Germinal center (tissue), 1 donor: ENCODE measurements at places on chromosomes 16 and 17.

DNA sequence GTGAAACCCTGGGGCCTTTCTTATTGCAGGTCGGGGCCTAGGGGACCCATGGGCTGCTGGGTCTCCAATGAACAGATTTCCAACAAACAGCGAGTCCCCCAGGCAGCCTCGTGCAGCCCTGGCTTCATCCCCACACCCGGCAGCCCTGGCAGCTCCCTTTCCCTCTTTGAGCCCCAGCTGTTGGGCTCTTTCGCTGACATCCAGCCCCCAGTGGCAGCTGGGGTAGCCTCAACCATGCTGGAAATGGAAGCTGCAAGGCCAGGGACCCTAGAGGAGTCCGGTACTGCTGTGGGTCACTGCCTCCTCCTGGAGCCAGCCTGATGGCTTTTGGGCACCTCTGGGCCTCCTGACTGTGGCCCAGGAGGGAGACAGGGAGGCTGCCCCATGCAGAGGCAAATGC lies 5.9 kb downstream of the RPUSD1 start:
- no peak for DNase-seq

GRCh38 chr17:6661464-6661848 lies 9.9 kb downstream of the C17orf100 start:
- DNase-seq: no peak

- DNase-seq: no peak
These were observed 56.5 kb downstream of the CYTH1 start for GRCh38 chr17:78725448-78726021.

GRCh38 chr16:66741169-66741900 lies 10.1 kb downstream of the DYNC1LI2 start:
- DNase-seq: no peak

- DNase-seq: no peak
These were observed 26.8 kb upstream of the ELAC2 start for GRCh38 chr17:13044572-13045065.

DNA sequence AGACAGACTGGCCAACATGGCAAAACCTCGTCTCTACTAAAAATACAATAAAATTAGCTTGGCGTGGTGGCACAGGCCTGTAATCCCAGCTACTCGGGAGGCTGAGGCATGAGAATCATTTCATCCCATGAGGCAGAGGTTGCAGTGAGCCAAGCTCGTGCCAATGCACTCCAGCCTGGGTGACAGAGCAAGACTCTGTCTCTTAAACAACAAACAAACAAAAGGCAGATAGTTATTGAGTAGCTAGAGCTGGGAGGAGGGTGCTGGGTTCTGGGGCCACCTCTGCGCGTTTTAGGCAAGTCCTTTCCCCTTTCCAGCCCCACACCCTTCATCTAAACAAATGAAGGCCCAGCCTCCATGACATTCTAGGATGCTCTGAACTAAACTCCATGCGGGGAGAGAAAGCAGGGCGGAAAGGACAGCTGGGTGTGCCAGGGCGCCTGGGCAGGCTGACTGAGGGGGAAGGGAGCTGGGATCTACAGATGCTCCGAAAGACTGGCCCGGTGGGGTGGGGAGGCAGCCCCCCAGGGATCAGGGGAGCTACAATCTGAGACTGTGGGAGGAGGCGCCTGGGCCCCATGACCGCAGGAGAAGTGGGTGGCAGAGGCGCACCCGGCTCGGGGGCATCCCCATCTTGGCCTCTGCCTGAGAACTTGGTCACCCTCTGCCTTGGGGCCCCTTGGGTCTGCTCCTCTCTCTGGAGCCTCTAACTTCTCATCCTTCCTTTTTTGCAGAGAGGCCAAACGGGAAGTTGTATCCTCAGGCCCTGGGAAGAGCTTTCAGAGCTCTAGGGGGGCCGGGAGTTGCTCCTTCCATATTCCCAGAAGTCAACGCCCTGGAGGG lies 910 bp downstream of the ITGAL start:
- peak; percentile 61 for DNase-seq

DNA sequence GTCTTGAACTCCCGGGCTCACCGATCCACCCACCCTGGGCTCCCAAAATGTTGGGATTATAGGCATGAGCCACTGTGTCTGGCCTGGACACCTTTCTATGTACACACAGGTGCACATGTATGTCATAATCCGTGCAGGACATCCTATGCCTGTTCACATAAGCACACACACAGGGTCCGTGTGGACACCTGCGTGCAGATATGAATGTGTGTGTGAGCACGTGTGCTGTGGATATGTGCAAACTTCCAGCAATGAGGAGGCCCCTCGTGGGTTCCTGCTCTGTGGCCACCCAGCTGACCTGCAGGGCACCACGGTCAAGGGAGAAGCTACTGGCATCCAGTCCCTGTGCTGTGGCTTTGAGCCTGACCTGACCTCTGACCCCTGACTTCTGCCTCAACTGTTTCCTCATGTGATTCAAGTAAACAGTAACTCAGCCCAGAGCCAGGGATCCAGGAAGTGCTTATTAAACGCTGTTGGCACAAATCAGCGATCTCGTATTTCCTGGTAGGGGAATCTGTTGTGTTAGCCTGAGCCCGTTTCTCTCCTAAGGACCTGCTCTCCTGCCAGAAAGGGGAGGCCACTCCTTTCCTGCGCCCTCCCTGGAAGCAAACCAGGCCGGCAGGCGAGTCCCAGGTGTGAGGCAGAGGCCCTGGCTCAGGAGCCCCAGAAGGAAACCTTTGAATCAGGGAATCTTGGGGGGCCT lies 6.5 kb downstream of the CPNE7 start:
- DNase-seq: no peak

DNA sequence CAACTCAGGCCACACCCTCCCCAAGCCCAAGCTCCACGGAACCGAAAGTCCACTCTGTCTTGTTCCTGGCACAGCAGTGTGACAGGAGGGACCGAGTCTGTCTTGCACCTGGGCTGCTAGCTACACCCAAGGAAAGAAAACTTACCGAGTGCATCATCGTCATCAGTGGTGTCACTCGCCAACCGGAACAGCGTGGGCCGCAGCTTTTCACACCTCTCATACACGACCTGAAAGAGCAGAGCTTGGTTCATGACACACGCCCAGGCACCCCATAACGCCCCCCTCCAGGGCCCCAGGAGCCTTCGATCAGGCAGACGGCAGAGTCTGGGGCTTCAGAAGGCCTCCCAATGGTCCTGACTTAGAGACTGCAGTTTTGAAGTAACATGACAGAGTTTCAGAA lies 27.5 kb downstream of the GGA2 start:
- no peak for DNase-seq

DNA sequence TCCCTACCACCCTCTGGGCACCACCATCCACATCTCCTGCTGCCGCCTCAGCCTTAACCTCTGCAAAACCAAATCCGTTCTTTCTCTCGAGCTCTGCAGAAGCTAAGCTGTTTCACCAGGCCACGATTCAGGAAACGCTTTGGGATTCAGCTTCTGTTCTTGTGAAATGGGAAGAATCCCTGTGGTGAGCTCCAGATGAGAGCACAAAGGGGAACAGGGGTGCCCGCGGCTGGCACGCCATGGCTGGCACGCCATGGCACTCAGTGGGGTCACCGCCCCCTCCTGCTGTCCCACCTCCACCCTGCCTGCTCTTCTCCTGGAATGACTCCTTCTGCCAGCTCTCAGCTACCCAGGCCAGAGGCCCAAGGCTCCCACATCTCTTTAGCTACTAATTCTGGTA lies 5.7 kb downstream of the QPRT start:
- DNase-seq: no peak

DNA sequence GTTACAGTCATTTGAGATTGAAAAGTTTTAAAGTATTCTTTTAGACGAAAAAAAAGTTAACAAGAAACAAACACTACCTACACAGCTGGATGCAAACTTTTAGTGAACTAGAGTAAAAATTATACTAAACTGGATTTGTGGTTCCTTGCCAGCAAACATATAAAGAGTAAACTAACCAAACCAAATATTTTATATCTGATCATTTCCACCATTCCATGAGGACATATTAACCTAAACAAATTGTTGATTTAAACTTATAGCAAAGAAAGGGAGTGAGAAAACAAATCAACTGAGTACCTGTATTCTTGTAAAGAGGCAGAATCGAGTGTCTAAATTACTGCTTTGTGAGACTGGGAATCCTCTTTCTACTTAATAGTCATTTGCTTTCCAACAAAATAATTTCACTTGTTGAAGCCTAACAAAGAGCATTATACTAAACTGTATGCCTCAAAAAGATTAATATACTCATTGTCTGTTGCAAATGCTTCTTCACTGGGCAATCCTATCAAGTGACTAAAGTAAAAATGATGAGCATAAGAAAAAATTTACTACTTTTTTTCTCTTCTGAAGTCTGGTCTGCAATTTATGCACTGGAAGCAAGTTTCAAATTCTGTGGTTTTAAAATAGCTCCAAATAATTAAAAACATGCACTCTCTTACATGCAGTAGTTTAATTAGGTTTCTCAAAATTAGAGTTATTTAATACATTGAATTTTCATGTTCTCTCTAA lies 37.5 kb downstream of the AKAP10 start:
- no peak for DNase-seq

DNA sequence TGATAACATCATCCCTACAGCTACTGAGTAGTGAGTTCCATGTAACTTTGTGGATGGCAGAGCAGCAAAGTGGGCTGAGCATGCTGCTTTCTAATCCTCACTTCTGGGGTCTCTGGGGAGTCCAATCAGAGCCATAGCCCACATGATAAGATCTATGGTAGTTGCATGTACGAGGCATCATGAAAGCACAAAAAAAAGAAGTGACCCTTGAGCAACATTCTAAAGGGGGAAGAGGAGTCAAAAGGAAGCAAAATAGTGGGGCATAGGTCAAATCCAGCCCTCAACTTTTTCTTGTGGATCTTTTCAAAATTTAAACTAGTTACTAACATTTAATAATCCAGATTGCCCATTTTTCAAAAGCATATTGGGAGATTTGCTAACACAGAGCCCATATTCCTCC lies 208.5 kb upstream of the TOX3 start:
- DNase-seq: no peak

DNA sequence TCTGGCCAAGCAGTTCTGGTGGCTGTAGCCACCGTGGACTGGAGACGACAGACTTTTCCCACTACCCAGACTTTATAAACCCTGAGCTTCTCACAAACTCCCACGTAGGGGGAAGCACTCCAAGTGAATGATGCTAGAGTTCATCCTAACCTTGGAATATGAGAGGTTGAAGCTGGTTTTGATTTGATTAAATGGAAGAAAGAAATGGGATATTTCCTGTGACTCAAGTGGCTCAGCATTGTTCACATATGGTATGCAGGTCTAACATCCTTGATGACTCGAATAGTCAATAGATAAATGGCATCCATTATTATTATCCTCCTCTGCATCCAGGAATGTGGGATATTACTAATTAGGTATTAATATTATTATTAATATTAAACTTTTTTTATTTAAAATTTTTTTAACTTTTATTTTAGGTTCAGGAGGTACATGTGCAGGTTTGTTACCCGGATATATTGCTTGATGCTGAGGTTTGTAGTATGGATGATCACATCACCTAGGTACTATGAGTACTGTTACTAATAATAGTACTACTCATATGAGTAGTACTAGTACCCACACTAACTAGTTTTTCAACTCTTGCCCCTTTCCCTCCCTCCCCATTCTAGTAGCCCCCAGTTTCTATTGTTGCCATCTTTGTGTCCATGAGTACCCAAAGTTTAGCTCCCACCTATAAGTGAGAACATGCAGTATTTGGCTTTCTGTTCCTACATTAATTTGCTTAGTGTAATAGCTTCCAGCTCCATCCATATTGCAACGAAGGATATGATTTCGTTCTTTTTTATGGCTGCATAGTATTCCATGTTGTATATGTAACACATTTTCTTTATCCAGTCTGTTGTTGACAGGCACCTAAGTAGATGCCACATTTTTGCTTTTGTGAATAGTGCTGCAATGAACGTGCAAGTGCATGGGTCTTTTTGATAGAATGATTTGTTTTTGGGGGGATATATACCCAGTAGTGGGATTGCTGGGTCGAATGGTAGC lies 22.9 kb downstream of the PIK3R6 start:
- no peak for DNase-seq

DNA sequence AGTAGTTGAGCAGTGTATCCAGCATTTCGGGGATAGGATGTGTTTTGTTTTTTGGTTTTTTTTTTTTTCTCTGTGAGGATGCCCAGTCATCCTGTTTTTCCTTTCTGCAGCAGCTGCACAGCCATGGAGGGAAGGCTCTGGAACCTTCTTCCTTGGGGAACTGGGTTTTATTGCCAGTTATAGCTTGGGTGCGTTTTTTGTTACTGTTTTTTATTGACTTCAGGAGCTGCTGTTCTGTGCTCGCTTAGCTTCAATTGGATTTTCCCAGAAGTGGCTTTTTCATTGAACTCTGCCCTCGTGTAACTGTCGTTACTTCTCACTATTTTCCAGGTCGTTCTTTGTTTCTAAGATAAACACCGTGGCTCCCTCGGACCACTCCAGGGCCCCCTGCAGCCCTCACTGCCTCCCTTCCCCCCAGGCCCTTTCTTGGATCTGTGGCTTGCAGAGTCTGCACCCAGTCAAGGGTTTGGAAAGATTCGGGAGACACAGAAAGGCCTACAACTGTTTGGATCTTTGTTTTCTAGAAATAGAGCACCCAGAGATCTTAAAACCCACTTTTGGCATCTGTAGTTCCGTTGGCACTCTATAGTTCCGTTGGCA lies 119.7 kb upstream of the CACNG5 start:
- DNase-seq: no peak

DNA sequence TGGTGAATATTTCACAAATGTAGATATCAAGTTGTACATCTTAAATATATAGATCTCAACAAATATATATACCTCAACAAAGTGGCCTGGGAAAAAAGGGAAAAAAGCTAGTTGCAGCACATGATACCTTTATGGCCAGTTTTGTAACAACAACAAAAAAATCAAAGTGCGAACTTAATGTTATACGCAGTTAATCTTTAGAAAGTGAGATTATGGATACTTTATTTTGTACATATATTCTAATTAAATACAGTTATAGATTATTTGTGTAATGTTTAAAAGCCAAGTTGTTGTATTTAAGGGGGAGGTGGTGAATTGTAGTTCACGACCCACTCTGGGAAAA lies 385 bp upstream of the ZFP1 start:
- DNase-seq: no peak

DNA sequence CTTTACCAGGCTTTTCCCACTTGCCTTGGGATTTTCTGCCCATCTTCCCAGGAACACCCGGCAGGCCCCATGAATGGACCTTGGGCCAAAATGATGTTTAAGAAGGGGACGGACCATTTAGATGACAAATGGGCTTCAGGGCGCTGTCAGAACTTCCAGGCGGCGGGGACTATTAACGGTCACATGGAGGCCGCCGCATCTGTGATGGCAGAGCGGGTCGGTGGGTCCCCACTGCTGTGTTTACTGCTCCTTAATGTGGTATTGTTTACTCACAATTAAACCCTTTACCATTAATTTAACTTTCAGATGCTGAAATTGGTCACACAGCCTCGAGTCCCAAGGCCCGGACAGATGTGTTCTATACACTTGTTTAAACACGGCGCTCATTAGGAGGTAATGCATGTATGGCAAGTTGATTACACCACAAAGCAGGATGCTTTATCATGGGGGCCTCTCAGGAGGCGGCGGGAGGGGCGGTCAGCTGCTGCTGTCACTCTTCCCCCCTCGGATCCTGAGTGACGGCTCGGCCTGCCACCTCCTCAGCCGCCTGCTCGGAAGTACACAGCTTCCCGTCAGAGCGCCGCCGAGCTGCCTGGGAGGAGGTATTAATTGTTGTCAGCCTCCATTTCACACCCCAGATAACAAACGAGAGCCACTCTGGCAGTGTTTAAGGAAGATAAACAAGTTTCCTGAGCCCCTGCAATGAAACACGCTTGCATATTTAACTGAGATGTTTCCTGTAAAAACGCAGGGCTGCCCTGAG lies 83.9 kb upstream of the IRX3 start:
- DNase-seq: no peak
